ENCODE measurements at places on chromosomes 1 and 21.

DNA sequence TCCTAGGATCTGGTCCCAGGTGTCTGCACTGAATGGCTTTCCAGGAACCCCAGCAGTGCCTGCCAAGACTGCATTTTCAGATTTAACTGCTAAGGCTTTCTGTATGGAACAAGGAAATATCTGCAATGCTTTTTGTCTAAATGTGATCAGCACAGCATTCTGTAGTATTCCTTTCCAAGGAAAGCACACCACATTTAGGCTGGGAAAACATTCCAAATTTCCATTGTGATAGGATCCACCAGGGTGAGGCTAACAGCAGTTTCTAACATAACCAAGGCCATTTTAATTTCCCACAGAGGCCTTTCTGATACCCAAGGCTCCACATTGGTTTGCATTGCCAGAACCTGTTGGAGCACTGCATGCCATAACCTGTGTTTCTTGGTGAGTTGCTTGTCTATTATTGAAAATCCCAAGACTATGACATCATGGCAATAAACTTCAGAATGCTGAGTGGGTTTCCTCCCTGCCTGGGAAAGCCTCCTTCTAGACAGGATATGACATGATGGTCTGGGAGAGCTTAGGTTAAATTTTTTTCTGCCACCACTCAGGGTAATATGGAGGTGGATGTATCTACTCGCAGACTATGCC lies 23.3 kb upstream of the PTGFRN start:
- no peak for DNase-seq

- no peak for DNase-seq
Observed at GRCh38 chr21:36117286-36117741, 17.6 kb upstream of the CBR3 start.

- no peak for DNase-seq
Observed at GRCh38 chr21:18248171-18248570, 3.5 kb downstream of the CHODL start.

GRCh38 chr1:34178072-34178471 lies 1.4 kb downstream of the C1orf94 start:
- no peak for DNase-seq

DNA sequence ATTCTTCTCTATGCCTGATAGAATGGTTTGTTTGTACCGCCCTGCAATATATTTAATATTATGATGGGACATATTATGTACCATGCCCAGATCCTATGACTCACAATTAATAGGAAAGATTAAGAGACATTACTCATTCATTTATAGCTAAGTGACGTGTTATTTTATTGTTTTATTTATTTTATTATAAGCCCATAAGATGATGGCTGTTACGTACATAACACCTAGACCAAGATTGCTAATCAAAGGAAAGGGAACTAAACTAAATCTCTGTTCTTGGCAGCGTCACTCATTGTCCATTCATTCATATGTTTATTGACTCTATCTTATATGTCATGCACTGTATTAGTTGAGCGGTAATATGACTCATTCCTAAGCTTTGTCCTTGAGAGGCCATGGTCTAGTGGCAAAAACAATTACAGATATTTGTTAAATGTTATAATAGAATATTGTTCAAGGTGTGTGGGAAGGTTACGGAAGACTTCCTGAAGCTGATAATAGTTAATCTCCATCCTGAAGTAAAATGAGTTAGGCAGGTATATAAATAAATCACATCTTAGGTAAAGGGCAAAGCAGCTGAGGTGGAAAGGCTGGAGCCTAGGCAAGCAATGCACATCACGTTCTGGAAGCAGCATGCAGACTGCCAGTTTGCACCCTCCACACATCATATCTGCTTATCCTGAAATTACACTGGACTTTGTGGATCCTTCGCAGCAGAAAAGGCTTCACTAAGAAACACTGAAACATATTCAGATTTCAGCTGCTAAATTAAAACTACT lies 16.6 kb upstream of the CD55 start:
- no peak for DNase-seq

DNA sequence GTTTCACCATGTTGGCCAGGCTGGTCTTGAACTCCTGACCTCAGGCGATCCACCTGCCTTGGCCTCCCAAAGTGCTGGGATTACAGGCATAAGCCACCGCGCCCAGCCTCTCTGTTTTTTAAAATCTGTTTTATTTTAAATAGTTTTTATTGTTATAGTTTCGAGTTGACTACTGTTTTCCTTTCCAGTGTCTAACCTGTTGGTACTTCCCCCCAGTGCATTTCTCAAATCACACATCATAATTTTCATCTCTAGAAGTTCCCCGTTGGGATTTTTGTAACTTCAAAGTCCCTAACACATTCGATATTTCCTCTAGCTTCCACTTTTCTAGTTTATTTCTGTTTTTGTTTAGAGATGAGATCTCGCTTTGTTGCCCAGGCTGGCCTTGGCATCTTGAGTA lies 7.5 kb downstream of the HES4 start:
- DNase-seq: no peak

DNA sequence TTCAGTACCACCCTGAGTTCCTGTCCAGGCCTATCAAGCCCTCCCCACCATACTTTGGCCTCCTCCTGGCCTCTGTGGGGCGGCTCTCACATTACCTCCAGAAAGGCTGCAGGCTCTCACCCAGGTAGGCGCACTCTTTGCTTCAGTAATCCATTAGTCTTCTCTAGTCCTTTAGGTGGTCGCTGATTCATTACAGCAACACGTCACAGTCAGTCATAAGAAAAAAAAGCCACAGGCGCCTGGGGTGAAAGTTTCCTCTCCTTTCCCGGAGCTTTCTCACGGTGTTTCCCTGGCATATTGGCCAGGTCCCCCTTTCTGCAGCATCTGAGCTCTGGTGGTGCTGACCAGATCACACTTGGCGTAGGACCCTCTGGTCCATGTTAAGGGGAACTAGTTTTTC lies 12.1 kb downstream of the SLFNL1 start:
- DNase-seq: no peak

- no peak for DNase-seq
Observed at GRCh38 chr1:29599826-29600225, 363.5 kb downstream of the PTPRU start.

DNA sequence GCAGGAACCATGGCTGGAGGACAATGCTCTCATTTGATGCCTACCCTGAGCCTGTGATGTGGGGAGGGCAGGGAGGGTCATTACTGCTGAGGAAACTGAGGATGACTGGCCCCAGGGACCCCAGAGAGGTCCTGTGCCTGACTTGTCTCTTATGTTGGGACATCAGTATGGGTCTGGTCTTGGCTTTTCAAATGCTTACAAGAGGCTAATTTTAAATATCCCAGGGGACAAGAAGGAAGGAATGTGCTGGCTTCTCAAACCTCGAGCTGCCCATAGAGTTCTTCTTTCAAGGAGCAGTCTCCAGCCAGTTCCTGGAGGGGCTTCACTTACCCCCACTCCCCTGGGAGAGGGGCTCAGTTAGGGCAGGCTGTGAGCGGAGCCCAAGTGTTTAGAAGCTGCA lies 168.2 kb downstream of the TRABD2B start:
- no peak for DNase-seq

- DNase-seq: no peak
Observed at GRCh38 chr1:190949939-190950338, 472.3 kb upstream of the BRINP3 start.

DNA sequence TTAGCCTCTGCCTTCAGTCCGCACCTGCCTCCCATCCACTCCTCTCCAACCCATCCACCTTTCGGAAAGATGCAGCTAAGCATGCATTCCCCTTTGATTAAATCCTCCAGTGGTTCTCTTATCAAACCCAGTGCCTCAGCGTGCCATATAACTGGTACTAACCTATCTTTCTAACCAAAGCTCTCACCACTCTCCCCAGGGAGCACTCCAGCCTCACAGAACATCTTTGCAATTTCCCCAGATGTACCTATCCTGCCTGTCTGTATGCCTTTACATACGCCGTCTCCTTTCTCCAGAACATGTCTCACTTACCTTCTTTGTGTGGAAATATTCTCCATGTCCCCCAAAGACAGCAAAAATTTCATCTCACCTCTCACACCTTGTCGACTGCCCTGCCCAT lies 80.0 kb downstream of the SLC25A24 start:
- no peak for DNase-seq

DNA sequence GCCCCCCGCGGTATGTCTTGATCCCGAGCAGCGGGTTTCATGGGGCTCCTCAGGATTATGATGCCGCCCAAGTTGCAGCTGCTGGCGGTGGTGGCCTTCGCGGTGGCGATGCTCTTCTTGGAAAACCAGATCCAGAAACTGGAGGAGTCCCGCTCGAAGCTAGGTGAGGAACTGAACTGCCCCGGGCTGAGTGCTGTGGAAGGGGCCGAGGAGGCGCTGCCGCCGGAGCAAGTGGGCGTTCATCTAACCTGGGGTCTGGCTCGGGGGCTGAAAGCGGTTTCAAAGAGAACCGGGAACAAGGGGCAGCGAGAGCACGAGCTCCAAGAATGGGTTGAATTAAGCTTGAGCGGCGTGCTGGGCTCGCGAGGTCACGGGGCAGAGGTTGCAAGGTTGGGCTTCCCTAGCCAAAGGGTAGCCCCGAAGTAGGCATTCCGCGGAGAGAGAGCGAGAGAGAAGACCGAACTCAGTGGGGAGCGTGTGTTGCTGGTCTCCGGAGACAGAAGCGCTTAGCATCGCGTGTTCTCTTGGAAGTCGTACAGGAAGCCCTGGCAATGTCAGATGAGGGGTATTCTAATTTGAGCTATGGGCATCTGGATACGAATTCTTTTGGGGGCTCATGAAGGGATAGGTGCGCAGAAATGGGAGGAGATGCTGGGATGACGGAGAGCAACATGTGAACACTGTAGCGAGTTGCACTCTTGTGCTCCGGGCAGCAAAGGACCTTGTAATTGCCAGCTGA lies 732 bp downstream of the HS2ST1 start:
- peak; percentile 69 for DNase-seq

DNA sequence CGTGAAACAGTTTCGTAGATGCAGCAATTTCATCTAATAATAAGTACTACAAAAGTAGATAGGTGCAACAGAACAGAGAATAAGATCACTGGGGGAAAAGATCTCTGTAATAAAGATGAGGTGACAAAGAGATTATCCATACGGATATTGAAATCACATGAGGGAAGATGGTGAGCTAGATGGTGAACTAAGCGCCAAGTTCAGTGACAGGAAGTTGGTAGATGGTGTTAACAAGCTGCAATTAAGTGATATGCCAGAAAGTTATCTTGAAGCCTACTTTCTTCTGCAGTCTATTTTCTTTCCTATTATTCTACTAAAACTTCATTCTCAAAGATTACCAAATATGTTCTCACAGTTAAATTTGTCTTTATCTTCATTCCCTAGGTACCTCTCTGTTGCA lies 7.1 kb downstream of the LRIF1 start:
- no peak for DNase-seq

DNA sequence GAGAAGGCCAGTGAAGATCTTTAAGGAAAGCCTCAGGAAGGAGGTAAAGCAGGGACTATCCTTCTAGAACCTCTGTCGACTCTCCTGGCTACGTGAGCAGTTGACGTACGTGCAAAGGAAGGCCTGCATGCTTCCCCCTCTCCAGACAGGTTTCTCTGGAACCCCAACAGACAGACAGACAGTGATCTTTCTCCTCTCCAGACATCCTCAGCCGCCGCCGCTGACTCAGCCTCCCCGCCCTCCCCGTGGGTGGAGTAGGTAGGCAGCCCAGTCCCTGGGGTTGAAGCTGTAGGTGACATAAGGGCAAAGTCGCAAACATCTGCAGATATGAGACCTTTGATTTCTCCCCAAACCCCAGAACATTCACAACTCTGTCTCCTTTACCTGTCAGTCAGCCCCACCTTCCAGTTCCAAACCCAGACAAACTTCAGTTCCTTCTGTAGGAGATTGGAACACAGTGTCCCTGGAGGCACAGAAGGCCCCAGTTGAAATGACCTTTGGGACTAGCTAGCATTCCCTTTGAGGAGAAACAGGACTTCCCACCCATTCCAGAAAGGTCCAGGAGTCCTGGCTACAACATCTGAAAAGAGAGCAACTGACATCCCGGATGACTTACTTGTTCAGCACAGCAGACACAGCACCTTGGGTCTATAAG lies 146.0 kb upstream of the JUN start:
- DNase-seq: peak; percentile 91

DNA sequence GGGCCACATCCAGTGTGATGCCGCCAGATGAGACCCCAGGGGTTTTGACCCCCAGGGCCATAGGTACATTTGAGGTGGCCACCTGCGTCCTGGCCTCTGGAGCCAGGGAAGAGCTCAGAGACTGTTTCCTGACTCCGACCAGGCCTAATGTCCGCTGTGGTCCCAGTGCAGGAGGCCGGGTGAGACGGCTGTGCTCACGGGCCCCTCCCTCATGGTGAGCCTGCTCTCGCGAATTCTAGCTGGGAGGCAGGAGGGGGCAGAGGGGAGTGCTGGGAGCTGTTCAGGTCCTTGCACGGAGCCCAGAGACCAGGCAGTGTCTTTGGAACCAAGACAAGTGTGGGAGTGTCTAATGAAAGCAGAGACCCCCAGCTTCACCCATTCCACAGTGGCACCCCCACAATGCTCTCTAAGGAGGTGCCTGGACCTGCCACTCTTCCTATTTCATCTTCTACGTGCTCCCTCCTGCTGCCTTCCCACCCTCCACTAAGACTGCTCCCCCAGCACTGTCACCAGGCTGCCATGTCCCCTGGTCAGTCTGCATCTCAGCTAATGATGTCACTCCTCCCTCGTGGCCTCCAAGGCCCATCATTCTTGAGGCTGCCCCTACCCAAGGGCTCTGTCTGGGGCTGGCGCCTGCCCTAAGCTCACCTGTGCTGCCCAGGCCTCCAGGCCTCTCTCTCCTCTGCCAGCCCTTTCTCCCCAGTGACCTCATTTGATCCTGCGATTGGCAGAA lies 256.3 kb upstream of the C1orf174 start:
- DNase-seq: no peak

DNA sequence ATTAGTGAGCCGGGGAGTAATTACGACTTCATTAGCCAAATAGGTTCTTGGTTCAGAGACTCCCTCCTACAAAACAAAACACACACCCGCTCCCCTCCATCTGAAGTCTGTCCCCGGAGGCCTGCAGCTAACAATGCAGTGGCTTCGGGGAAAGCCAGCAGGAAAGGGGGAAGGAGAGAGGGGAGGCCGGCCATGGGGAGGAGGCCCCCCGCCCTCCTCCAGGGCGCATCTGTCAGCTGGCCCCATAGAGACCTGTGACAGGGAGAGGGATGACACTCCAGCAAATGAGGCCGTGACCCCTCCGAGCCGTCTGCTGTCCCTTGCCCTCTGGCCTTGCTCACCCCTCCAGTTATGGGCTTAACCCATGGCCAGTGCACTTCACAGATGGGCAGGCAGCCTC lies 12.1 kb upstream of the CNTN2 start:
- no peak for DNase-seq

- no peak for DNase-seq
Observed at GRCh38 chr1:2595261-2595811, 8.8 kb downstream of the PRXL2B start.

- DNase-seq: peak; percentile 69
Observed at GRCh38 chr1:160429125-160429561, 28.8 kb downstream of the VANGL2 start.

GRCh38 chr1:78650114-78650660 lies 556 bp downstream of the IFI44 start:
- DNase-seq: no peak

DNA sequence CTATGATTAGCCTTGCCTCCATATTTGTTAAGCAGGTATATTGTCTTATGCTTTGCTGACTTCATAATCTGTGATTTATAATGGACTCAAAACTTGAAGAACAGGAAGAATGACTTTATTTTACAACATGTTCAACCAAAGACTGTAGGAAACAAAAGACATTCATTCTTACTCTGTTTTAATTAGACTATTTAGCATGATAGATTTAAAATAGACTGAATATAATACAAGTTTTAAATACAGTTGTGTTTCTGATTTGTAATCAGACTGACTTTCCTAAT lies 63.1 kb downstream of the CDC14A start:
- DNase-seq: no peak

All from colonic mucosa (tissue), 4 donors.